Lower lobe of right lung (tissue), 2 donors: ENCODE measurements at places on chromosomes 3 and 15. TPM values are rescaled to one million over a fixed set of nuclear protein-coding genes. Genes with fewer than 3 reads are reported as not detected.

Gene SPTBN5
- total RNA-seq: 2.1 TPM

Gene PLXNA1
- total RNA-seq: 48.1 TPM

Gene HCLS1
- total RNA-seq: 93.6 TPM

Gene SPINK8
- not detected for total RNA-seq

Gene MEIS2
- total RNA-seq: 20.7 TPM

Gene SUCLG2
- 50.7 TPM for total RNA-seq

Gene MAGEL2
- total RNA-seq: 0.12 TPM

Gene PATL2
- total RNA-seq: 4.5 TPM

Gene MORC1
- total RNA-seq: not detected

Gene AADACL2
- 0.21 TPM for total RNA-seq

- H3K27me3 ChIP-seq: peaks cover 33% of the 10 kb centered on the region
- no peak for DNase-seq
- no peaks in the 10 kb centered on the region for H3K36me3 ChIP-seq
- H3K4me1 ChIP-seq: peaks cover 12% of the 10 kb centered on the region
- H3K27ac ChIP-seq: no peak overlapping the region
Measured at GRCh38 chr3:54123776-54124196, 1.4 kb downstream of the CACNA2D3 start.

DNA sequence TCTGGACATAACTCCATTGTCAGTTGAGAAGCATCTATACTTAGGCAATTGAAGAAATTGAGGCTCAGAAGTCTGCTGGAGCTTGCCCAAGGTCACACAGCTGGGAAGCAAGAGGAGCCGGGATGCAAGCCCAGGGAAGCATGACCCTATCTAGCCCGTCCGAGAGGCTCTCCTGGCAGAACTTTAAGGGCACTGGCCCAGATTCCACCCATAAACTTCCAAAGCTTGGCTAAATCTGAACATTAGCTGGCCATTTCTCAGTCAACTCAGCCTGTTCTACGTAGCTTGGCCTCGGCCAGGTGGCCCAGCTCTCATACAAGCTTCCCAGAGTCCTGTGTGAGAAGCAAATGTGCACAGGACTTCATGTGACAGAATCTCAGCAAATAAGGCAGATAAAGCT lies 75.8 kb downstream of the LRIG1 start:
- DNase-seq: no peak
- no peaks in the 10 kb centered on the region for H3K36me3 ChIP-seq
- no peak overlapping the region for H3K4me3 ChIP-seq
- no peaks in the 10 kb centered on the region for H3K27me3 ChIP-seq

GRCh38 chr3:56792193-56792592 lies 9.6 kb downstream of the ARHGEF3 start:
- no peak overlapping the region for H3K27ac ChIP-seq
- DNase-seq: no peak
- no peaks in the 10 kb centered on the region for H3K27me3 ChIP-seq
- no peaks in the 10 kb centered on the region for H3K36me3 ChIP-seq
- no peak overlapping the region for H3K4me3 ChIP-seq

GRCh38 chr3:183262875-183263378 lies 9.9 kb downstream of the B3GNT5 start:
- H3K27me3 ChIP-seq: no peaks in the 10 kb centered on the region
- H3K27ac ChIP-seq: no peak overlapping the region
- peaks cover 69% of the 10 kb centered on the region for H3K4me1 ChIP-seq
- DNase-seq: no peak

GRCh38 chr3:99523431-99524127 lies 114.8 kb upstream of the COL8A1 start:
- H3K4me3 ChIP-seq: no peak overlapping the region
- H3K27ac ChIP-seq: no peak overlapping the region
- DNase-seq: no peak
- H3K27me3 ChIP-seq: no peaks in the 10 kb centered on the region
- H3K4me1 ChIP-seq: no peaks in the 10 kb centered on the region

DNA sequence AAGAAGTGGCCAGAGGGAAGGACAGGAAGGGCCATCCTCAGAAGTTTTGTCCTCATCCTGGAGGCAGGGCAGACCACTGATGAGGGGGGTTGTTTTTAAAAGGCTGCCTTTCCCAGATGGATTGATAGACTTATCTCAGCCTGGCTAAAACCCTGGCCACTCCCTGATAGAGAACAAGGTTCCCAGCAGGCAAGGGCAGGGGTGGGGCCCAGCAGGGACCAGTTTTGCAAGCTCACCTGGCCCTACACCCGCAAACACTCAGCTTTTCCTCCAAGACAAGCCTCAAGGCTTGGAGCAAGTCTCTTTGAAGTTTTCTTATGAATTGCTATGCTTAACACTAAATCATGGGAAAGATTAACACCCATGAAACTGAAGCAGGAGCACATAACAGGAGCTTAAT lies 9.1 kb downstream of the LIPC start:
- peaks cover 27% of the 10 kb centered on the region for H3K4me1 ChIP-seq
- no peaks in the 10 kb centered on the region for H3K36me3 ChIP-seq
- no peak overlapping the region for H3K4me3 ChIP-seq
- no peaks in the 10 kb centered on the region for H3K27me3 ChIP-seq
- peak; percentile 66 for DNase-seq

GRCh38 chr15:32029409-32029861 lies 880 bp upstream of the CHRNA7 start:
- no peaks in the 10 kb centered on the region for H3K36me3 ChIP-seq
- peak overlapping the region; percentile 57 for H3K4me3 ChIP-seq
- peaks cover 15% of the 10 kb centered on the region for H3K4me1 ChIP-seq
- no peak overlapping the region for H3K27ac ChIP-seq

DNA sequence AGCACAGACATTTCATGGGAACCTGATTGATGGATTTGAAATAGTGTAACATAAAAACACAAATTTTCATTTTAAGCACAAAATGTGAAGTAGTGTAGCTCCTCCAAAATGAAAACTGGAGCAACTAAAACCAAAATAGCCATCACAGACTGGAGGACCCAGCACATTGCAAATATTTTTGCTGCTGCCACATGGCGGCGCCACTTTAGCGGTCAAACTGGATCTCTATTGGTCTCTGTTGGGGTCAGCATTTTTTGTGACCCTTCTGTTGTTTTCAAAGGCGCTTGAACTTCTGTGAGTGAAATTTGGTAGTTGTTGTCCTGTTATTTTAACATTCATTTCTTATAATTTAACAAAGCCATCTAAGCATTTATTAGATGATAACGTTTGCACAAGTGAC lies 259.9 kb downstream of the IL20RB start:
- no peak overlapping the region for H3K4me3 ChIP-seq
- no peaks in the 10 kb centered on the region for H3K4me1 ChIP-seq
- no peak for DNase-seq
- H3K36me3 ChIP-seq: no peaks in the 10 kb centered on the region
- H3K27me3 ChIP-seq: no peaks in the 10 kb centered on the region
- no peak overlapping the region for H3K27ac ChIP-seq

DNA sequence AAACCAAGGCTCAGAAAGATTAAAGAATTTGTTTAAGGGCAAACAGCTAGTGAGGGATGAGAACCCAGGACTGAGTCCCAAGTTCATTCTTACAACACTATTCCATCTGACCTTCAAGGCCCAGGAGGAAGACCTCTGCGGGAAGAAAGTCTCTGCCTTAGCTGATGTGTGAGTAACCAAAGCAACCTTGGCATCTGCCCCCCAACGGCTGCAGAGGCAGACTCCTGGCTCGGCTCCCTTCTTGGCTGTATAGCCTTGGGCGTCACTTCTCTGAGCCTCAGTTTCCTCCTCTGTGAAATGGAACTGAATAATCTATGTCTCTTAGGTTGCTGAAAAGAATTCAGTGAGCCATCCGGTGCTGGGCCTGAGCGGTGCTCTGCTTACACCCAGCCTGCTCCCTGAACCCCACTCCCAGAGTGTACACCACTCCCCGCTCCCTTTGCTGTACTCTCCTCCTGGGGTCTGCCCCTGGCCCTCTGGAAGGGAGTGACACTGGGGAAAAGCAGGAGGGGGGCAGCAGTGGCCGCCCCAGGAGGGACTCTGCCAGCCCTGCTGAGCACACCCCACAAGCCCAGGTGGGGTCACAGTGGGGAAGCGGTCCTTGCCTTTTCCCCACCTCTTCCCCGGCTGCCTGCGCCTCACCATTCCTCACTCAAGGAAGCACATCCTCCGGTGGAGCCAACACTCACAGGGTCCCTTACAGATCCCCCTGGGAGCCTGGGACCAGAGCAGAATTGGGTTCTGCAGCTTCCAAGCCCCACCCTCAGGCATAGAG lies 97.3 kb downstream of the IQSEC1 start:
- no peaks in the 10 kb centered on the region for H3K27me3 ChIP-seq
- no peak overlapping the region for H3K27ac ChIP-seq
- DNase-seq: no peak
- no peak overlapping the region for H3K4me3 ChIP-seq
- H3K36me3 ChIP-seq: peaks cover 3% of the 10 kb centered on the region
- peaks cover 8% of the 10 kb centered on the region for H3K4me1 ChIP-seq

- H3K27ac ChIP-seq: no peak overlapping the region
- no peaks in the 10 kb centered on the region for H3K36me3 ChIP-seq
- H3K27me3 ChIP-seq: no peaks in the 10 kb centered on the region
- H3K4me1 ChIP-seq: peaks cover 26% of the 10 kb centered on the region
- DNase-seq: no peak
- H3K4me3 ChIP-seq: no peak overlapping the region
Measured at GRCh38 chr3:4551051-4551711, 58.0 kb downstream of the ITPR1 start.

- H3K4me1 ChIP-seq: no peaks in the 10 kb centered on the region
- no peaks in the 10 kb centered on the region for H3K36me3 ChIP-seq
- no peak overlapping the region for H3K27ac ChIP-seq
- H3K27me3 ChIP-seq: peaks cover 8% of the 10 kb centered on the region
- no peak for DNase-seq
- H3K4me3 ChIP-seq: no peak overlapping the region
Measured at GRCh38 chr3:10758304-10759037, 57.6 kb upstream of the SLC6A11 start.
